CD4-positive, alpha-beta T cell (primary cell): ENCODE measurements at places on chromosomes 6 and 20.

GRCh38 chr6:153043719-153044118 lies 41.2 kb upstream of the MTRF1L start:
- no peak for DNase-seq

DNA sequence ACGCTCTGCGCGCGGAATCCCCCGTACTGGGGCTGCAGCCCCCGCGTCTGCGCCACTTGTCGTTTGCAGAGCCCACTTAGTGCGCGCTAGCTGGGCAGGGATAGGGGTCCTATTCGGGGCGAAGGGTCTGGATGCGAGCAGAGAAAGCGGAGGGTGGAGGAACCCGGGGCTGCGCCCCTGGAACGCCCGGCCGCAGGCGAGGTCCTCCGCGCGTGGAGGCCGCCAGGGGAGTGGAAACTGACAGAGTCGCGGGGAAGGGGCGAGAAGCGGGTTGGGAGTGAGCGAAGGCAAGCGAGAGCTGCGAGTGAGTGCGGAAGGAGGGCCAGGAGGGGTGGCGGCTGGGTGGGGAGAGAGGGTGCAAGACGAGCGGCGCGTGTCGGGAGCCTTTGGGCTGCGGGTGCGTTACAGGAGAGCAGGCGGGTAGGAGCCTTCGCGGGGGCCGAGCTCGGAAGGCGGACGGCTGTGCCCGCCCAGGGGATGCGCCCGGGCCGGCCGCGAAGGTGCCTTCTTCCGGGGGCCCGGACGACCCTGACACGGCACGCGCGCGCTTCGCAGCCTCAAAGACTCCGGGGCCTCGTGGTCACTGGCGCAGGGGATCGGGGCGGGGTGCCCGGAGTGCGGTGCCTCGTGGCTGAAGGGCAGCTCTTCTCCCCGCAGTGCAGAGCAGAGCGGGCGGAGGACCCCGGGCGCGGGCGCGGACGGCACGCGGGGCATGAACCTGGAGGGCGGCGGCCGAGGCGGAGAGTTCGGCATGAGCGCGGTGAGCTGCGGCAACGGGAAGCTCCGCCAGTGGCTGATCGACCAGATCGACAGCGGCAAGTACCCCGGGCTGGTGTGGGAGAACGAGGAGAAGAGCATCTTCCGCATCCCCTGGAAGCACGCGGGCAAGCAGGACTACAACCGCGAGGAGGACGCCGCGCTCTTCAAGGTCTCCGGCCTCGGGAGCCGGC lies 1.2 kb downstream of the IRF4 start:
- DNase-seq = peak; percentile 32

DNA sequence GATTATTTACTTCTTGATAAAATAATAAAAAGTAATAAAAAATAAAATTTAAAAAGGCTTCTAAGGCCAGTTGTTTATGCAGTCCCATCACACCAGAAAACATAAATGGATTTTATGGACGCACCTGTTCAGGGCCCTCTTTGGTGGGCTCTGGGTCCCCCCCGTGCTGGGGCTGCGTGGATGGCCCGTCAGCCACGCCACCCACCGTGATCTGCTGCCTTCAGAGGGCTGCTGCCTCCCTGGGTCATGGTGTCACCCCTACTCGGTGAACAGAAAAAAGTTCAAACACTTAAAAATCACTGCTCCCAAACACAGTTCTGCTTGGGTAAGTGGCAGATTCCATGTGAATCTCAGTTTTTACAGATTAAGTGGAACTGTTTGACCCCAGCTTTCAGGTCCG lies 447.6 kb upstream of the AGPAT4 start:
- DNase-seq = no peak

GRCh38 chr6:15585760-15586214 lies 77.0 kb downstream of the DTNBP1 start:
- no peak for DNase-seq

GRCh38 chr20:13546497-13547131 lies 92.1 kb downstream of the TASP1 start:
- peak; percentile 50 for DNase-seq

GRCh38 chr6:130150906-130151305 lies 71.8 kb downstream of the SAMD3 start:
- DNase-seq = no peak

DNA sequence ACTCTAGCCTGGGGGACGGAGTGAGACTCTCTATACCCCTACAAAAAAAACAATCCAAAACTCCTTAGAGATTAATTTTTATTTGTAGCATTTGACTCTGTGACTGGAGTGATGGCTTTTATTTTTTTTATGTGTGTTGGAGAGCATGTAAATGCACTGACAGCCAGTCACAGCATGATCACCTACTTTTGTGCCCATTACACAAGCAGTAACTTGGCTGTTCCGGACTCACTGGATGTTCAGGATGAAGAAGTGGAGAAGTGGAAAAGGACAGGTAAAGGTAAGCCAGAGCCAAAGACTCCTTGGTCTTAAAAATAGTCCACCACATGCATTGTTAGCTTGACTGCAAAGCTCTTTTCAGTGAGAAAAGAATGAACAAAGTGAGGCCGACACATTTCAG lies 222.6 kb downstream of the FOXC1 start:
- no peak for DNase-seq

- DNase-seq = no peak
Observed at GRCh38 chr6:114452785-114453401, 110.1 kb upstream of the HS3ST5 start.

DNA sequence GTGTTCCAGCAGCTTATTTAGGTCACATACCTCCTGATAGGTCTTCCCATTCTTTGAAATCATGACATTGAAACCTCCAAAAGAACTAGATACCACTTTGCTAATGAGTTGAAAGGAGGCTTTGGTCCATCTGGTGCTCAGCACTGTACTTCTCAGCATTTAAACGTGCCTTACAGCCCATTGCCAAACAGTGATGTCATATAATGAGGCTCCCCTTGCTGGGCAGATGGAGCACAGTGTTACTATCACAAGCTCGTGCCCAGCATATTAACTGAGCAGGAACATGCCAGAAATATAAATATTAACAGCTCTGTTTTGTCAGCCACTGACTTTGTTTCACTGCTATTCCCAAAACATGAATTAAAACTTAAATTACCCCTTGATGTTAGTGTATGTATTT lies 25.5 kb upstream of the MAPK13 start:
- DNase-seq = no peak

GRCh38 chr20:24679448-24680047 lies 210.1 kb downstream of the SYNDIG1 start:
- DNase-seq = no peak

DNA sequence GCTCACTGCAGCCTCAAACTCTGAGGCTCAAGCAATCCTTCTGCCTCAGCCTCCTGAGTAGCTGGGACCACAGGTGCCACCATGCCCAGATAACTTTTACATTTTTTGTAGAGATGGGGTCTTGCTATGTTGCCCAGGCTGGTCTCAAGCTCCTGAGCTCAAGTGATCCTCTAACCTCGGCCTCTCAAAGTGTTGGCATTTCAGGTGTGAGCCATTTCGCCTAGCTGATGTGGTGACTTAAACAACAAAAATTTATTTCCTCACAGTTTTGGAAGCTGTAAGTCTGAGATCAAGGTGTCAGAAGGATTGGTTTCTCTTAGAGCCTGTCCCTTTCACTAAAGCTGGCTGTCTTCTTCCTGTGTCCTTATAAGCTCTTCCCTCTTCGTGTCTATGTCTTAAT lies 15.0 kb upstream of the JARID2 start:
- no peak for DNase-seq

DNA sequence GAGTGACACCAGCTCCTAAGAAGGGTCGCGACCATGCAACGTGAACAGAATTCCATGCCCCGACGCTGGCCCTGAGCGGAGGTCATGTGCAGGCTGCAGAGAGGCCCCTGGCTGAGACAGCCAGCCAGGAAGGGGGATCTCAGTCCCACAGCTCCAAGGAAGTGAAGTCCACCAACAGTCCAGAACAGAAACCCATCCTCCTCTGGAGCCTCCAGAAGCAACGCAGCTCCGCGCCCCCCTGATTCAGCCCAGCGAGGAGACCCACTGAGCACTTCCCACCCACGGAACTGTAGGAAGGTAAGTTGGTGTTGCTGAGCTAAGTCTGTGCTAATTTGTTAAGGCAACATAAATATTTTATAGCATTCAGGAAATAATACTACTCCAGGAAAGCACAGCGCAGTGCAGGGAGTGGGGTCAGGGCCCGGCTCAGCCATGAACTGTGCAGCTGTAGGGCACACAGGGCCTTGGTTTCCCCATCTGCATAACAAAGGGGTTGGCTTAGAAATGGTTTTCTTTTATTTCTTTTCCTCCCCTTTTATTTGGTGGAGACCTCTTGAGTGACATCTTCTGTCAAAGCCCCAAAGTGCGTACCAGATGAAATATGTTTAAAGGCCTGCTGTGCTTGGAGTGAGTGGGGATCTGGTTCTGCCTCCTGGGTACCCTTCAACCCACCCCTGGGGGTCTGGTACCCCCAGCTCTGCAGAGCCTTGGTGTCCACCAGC lies 241.1 kb upstream of the PMEPA1 start:
- no peak for DNase-seq

GRCh38 chr6:146851837-146852236 lies 253.1 kb downstream of the ADGB start:
- no peak for DNase-seq

DNA sequence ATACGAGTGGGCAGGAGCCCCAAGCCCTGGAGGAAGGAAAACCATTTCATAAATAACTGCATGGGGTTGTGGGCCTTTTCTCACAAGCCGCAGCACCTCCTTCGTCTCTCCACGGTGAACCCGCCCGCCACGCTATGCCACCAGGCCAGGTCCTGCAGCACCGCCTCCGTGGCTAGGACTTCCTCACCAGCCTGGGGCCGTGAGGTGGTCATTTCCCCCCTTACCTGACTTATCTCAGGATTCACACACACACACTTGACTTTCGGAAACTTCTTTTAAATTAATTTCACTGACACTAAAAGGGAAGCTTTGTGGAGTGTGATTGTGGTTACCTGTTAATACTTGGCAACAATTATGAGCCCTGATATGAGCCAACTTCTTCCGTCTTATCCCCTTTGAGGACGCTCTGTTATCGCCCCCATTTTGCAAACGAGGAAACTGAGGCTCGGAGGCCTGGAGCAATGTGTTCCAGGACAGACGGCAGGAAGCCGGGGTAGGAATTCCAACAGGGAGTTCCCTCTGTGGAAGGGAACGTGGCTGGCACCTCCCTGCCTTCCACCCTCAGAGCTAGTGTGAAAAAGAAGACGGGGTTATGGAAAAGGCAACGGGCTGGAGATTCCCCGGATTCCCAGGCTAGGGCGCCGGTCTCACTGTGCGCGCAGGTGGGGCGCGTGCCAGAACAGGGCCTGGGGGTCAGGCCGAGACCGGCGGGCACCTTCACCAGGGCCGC lies 817 bp upstream of the SLCO4A1 start:
- DNase-seq = no peak

GRCh38 chr6:129966125-129966524 lies 52.3 kb upstream of the L3MBTL3 start:
- no peak for DNase-seq

GRCh38 chr6:110414669-110415068 lies 706 bp downstream of the DDO start:
- no peak for DNase-seq

- no peak for DNase-seq
Observed at GRCh38 chr6:1971612-1972011, 273.8 kb downstream of the GMDS start.

- DNase-seq = no peak
Observed at GRCh38 chr20:50318710-50319109, 128.1 kb downstream of the CEBPB start.

GRCh38 chr6:134253681-134254080 lies 64.2 kb downstream of the SGK1 start:
- no peak for DNase-seq

DNA sequence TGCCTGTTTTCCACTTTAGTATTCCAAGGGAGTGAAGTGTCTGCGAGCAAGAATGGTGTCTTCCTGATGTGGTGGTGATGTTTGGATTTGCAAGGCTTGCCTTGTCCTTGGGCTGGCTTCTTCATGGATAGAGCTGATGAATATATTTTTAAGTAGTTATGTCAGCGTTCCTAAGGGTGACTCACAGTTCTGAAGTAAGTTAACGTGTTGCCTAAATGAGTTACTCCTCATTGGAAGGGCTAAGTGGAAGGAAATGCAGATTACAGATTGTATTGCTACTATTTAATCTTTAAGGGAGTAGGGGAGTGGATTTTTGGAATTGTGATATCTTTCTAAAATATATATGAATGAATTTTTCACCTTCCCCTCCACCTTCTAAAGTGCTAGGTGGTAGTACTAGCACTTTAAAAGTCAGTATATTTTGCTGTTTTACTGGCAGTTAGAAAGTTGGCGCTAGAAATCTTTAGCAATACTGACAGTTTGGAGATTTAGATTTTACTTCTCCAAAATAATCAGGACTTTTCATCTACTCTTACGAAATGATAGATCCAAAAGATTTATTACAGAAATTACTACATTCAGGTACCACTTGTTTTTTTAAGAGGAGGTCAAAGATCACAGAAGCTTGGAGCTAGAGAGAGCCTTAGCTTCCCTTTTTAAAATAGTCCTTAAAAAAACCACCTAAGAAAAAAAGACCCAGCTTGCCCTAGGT lies 197.4 kb downstream of the JARID2 start:
- no peak for DNase-seq

DNA sequence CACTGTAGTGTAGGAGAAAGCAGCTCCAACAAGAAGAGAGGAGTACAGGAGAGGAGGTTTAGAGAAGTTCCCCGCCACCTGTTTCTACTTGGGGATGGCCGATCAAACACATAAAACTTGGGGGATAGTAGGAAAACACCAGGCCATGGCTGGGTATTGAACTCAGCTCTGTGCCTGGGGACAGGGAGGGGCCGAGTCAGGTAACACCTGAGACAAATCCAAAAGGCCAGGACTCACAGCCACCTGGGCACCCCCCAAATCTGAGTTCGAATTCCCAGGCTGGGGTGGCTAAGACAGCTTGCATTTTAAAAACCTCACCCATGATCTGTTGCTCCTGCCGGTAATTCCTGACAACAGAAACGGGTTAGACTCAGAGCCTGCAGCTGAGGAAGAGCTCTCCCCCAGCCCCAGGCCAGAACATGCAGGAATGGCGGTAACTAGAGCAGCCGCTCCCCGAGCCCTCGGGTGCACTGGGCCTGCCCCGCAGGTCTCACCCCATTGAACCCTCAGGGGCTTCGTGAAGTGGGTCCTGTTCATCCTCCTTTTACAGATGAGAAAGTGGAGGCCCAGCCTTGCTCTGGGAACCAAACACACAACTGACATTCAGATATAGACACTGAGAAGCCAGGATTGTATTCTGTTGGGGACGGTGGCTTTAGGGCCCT lies 61.0 kb downstream of the TCP11 start:
- DNase-seq = no peak
